ENCODE measurements at places on chromosomes 3 and 15. TPM values are rescaled to one million over a fixed set of nuclear protein-coding genes. Genes with fewer than 3 reads are reported as not detected.

The ZBED2 gene
- not detected for total RNA-seq

The GHSR gene
- not detected for total RNA-seq

The SI gene
- not detected for total RNA-seq

DNA sequence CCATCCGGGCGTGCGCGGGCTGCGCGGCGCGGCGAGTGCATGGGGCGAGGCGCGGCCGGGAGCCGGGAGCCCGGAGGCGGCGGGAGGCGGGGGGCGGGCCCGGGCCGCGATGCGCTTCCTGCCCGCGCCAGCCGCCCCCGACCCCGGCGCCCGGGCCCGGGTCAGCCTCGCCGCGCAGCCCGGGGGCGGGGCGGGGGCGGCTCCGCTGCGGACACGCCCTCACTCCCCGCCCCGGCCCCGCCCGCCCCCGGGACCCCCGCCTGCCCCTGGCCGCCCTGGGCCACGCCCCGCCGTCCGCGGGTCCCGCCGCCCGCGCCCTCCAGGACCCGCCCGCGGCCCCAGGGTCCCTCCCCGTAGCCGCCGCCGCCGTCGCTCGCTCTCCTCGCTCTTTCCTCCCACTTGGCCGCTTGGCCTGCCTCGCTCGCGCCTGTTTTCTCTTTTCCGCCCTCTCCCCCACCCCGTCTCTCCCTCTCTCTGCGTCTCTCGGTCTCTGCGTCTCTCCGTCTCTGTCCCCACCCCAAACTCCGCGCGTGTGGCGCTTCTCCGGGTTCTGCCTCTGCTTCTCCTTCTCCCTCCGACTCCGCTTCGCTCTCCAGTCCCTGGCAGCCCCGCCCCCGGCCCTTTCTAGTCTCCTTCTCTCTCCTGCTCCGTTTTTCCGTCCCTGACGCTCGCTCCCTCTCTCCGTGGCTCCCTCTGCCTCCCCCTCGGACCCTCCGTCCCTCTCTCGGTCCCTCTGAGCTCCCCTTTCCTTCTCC lies at the start of gene PLXND1:
TSS of gene PLXND1 (minus strand) at position 41 of the 755 bp plus-strand sequence. CDS start at position 4, 37 bp downstream.
- peak; percentile 62 for DNase-seq

GRCh38 chr15:39887832-39888231 lies 32.2 kb downstream of the GPR176 start:
- DNase-seq, result peak; percentile 77

- peak; percentile 63 for DNase-seq
Observed at GRCh38 chr15:48577469-48577868, 68.0 kb downstream of the FBN1 start.

GRCh38 chr3:14317057-14317553 lies 85.3 kb upstream of the SLC6A6 start:
- DNase-seq, result no peak

All from fibroblast of lung (primary cell).